HFF-Myc (cell line): ENCODE measurements at places on chromosomes 5 and 9.

GRCh38 chr5:167232675-167233311 is 1058.7 kb upstream of the WWC1 start:
- DNase-seq = no peak

DNA sequence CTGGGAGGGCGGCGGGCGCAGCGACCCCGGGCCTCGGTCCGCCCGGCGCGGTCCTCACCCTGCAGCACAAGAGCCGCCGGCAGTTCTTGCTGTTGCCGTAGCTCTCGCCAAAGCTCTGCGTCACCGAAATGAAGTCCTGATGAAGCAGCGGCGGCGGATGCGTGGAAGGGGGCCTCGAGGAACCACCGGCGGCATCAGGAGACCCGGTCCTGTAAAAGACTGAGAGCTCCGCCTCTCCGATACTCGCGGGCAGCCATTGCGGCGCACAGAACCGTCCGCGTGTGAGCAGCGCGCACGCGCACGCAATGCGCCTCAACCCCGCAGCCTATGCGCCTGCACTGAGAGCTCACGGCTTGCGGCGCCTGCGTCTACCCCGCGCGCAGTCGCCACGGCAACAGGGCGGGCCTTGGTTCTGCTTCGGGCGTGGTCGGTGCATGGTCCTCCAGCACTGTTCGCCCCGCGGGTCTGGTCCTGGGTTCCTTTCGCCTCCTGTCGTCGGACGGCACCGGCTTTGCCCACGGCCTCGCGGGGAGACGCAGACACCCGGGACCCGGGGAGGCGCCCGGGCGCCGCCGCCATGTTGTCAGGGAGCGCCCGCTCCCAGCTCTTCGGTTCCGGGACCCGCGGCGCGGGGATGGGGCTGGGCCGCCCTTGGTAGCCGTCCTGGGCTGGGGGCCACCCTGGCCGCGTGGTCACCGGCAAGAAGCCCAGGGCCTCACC is 9.3 kb upstream of the GRIN1 start:
- peak; percentile 59 for DNase-seq

GRCh38 chr9:95282332-95282731 is 35.2 kb downstream of the FANCC start:
- DNase-seq = no peak

- DNase-seq = no peak
Observed at GRCh38 chr9:34589636-34590380, at the start of gene CNTFR. Gene CNTFR, minus strand, starts transcription at chr9:34589724. Its CDS starts 20,743 bp downstream, at chr9:34568981.

GRCh38 chr5:50967563-50968355 is 301.3 kb downstream of the PARP8 start:
- no peak for DNase-seq

- DNase-seq = no peak
Observed at GRCh38 chr9:97505845-97506244, 4.4 kb downstream of the TMOD1 start.

DNA sequence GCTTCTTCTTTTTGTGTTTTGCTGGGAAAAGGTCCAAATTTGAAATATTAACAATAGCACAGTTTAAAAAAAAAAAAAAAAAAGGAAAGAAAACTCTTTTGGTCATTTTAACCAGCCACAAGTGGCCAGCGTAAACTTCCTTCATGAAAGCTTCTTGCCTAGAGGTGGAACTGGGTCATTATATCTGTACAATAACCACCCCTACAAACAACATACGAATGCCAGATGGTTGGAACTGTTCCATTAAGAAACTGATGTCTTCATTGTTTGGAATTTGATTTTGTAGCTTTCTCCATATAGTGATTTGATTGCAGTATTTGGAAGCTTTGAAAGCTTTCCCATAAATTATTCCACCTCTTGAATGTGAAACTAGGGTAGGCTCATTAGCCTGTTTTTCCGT is 18.3 kb upstream of the LPAR1 start:
- peak; percentile 90 for DNase-seq

DNA sequence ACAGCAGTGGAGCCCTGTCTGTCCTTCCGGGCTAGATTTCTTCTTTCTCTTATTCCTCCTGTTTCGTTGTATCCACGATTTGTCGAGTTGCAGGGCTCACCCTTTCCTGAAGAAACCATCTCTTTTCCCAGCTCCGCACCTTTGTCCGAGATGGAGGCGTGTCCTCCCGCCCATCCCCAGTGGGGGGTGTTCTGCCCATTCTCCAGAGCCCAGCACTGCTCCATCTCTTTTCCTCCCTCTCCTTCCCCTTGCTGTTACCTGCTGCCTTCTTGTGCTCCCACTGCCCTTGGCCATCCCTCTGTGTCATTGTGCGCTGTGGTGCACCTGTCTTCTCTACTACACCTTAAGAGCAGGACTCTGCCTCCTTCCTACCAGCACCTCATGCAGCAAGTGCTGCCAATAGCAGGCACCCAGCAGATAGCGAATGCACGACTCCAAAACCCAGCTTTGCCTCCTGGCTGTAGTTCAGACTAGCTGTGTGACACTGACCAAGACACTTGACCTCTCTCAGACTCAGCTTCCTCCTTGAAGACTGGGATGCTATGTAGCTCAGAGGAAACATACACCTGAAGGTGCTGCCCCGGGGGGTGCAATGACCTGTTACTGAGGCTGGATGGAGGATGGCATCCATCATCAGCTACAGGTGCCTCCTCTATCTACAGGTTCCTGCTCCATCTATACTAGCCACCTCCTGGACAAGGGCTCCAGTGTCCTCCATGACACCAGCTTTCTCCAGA is 8.9 kb downstream of the OR13J1 start:
- no peak for DNase-seq

- DNase-seq = no peak
Observed at GRCh38 chr5:122947372-122947771, 89.2 kb downstream of the PPIC start.

GRCh38 chr9:137878146-137878941 is 762 bp downstream of the CACNA1B start:
- no peak for DNase-seq

DNA sequence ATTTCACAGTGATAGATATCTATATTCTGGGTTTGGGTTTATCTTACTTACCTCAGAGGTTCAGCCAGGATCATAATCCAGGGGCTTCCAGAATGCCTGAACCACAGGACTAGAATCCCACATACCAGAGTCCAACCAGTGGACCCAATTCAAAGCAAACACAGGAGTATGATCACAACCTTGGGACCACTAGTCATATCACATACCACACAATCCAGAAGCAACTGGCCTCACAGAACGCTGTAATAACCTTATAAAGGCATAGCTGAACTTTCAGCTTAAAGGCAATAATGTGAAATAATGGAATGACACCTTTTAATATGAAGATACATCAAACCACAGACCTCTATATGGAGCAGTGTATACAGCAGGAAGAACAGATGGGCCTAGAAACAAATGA is 25.3 kb downstream of the RAPGEF6 start:
- no peak for DNase-seq

DNA sequence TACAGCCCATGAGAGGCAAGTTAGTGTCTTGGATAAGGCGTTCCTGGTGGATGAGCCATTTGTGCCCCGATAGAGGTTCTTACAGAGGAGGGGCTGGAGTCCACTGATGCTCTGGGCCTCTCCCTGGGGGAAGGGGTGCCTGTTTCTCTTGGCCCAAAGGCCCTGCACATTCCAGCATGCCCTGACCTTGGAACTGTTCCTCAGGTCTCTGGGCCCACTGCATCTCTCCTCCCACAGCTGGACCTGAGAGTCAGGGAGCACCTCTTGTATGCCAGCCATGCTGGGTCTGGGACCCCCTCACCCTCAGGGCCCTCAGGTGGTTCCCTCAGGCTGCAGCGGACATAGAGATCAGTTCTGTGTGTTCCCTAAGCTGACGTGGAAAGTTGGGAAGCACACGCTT is 26.4 kb downstream of the DAPK1 start:
- no peak for DNase-seq

- peak; percentile 73 for DNase-seq
Observed at GRCh38 chr9:122394265-122395125, 23.7 kb downstream of the PTGS1 start.

DNA sequence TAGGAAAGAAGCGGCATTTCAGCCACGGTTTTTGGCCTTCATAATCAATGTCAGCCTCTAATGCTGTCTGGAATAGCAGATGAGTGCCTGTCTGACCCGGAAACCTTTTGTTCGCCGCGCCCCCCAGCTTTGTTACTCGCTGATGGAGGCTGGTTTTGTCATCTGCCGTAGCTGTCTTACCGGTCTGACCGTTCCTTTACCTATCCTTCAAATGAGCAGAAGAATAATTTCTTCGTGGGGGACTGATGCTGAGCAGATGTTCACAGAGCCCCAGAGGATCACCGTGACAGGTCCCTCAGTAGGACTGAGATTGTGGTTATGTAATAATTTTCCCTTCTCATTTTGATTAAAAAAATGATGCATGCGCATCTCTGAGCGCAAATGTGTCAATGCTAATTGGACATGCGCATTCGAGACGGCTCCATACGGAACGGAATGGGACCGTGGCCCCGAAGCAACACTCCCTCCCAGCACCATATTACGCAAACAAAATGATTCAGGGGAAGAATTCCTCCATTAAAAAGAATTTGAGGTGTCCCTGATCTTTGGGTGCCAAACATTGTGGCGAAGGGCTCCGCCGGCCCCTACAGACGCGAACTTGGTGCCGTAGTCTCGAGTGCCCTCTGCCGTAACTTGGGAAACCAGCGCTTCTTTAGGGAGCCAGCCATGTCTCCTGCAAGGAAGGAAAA is 27.6 kb downstream of the TLX3 start:
- DNase-seq = peak; percentile 11

GRCh38 chr5:169395136-169395535 is 94.2 kb upstream of the SLIT3 start:
- DNase-seq = no peak

- no peak for DNase-seq
Observed at GRCh38 chr9:130142641-130143040, 29.6 kb upstream of the NCS1 start.

DNA sequence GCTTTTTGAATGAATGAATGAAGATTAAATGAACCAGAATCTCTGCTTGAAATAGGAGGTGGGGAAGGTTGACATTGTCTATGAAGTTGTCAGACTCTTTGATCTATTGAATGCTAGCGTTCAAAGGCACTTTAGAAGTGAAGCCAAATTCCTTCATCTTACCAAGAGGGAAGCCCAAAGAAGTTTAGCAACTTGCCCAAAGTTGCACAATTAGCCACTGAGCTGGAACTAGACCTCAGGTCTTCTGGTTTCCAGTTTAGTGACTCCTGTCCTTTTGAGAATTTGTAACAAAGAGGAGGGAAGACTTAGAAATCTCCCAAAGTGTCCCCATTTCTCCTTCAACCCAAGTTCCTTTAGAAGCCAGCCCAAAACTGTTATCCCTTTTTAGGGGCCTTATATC is 20.7 kb upstream of the SLC1A3 start:
- DNase-seq = no peak
